ENCODE measurements at places on chromosomes 1 and 21.

GRCh38 chr1:162229549-162229948, 147.1 kb downstream of the SPATA46 start:
- no peak for DNase-seq

GRCh38 chr1:218401998-218402785, 57.1 kb downstream of the TGFB2 start:
- no peak for DNase-seq

DNA sequence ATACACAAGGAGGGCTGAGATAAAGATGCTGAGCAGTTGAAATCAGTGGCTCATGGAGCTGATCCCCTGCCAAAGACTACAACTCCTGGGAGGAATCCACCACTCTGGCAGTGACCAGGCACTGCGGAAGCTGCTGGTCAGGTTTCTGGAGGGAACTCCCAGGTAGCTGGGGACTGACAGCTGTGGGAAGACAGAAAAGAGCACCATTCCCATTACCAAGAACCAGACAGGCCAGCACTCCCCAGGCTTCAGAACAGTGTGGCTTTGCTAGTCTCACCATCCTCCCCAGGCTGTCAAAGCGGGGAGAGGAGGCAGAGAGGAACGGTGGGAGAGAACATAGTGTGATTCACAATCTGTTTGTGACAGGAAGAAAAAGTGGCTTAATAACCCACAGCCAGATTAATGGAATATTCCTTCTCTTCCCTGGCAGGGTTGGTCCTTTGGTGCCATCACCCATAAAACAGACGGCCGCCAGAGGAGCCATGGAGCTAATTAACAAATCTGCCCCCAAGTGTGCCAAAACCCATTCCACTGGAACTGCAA, 92.1 kb downstream of the MAB21L3 start:
- no peak for DNase-seq

DNA sequence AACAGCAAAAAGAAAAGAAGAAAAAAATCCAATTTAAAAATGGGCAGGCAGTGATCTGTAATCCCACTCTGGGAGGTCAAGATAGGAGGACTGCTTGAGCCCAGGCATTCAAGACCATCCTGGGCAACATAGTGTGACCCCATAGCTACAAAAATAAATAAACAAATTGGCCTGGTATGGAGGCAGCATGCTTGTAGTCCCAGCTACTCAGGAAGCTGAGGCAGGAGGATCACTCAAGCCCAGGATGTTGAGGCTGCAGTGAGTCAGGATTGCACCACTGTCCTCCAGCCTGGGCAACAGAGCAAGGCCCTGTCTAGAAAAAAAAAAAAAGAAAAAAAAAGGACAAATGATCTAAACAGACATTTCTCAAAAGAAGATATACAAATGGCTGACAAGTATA, 99.6 kb downstream of the EIF4G3 start:
- no peak for DNase-seq

GRCh38 chr1:65958561-65959350, 166.1 kb downstream of the PDE4B start:
- DNase-seq = no peak

DNA sequence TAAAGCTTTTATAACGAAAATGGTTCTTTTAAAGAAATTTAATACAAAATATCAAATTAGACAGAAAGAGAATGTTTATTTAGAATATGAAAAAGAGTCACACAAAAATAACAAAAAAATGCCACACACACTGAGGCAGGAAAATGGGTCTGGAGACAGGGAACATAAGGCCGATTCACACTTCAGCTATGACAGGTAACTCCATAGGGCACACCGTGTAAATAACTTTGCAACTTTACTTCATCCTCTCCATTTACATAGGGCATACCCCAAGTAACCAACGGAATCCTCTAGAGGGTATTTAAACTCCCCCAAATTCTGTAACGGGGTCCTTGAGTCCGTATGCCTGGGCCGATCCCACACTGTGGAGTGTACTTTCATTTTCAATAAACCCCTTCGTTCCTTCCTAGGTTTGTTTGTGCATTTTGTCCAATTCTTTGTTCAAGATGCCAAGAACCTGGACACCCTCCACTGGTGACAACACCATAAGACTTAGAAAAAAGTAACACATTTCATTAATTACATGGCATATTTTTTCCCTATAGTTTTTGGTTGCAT, 23.1 kb upstream of the PTGS2 start:
- DNase-seq = no peak

DNA sequence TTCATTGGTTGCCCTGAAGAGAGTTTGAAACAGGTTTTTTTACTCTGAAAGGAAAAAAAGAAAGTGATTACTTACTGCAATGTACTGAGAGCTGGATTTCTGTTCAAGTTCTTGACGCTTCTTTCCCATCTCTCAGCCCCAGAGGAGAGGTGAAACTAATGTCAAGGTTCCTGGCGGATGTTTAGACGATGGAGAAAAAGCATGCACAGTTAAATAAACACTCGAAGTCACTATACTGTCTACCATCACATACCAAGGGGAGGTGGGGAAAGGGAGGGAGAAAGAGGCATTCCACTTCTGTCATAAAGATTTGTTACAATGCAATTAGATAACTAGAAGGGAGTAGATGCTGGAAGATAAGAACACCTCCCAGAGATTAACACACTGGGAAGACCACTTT, 177.0 kb upstream of the TNR start:
- DNase-seq = no peak

- DNase-seq = no peak
Observed at GRCh38 chr1:203278885-203279406, 26.4 kb upstream of the BTG2 start.

DNA sequence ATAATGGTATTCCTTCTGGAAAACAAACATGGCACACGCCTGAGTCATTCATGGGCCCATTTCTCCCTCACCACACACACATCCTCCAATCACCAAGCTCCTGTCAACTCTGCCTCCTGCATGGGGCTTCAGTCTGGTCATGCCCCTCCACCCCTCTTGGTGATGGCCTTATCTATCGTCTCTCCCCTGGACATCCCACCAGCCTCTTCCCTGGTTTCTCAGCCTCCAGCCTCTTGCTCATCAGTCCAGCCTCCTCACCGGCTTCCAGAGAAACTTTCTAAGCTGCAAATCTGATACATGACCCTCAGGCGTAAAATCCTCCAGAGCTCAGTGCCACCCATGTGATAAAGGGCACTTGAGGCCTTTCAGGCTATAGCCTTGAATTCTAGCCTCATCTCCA, 243.9 kb downstream of the FOXD2 start:
- DNase-seq = no peak

- DNase-seq = no peak
Observed at GRCh38 chr1:209531549-209531948, 52.0 kb upstream of the CAMK1G start.

DNA sequence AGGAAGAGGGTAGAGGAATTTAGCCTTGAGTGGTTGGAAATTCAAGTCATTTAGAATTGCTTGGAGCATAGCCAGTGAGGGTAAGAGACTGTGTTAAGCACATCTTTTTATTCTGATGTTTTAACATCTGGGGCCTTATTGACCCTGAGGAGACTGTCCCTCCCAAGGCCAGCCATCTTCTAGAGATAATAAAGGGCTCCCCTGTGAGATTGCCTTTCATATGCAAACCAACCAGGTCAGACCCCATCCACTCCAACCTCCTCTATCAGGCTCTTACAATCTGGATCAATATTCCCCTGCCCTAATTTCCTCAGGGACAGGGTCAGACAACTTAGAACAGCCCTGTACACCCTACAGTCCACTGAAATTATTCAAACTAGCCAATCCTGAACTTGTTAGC, 93.8 kb downstream of the ATP1B1 start:
- DNase-seq = no peak

- DNase-seq = no peak
Observed at GRCh38 chr1:29688471-29689365, 452.4 kb downstream of the PTPRU start.

DNA sequence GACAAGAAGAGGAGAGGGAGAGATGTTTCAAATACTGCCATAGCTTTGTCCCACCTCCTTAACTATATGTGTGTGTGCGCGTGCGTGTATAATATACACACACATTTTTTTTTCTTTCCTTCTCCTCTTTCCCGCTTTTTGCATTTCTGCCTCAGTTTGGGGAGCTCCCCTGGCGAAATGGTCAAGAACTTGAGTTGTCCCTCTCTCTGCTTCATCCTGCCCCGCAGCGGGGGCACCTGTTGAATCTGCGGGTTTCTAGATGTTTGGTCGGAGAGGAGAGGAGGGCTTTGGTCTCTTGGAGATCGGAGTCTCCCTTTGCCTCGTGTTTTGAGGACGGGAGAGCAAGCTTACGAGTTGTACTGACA, 504 bp downstream of the SCCPDH start:
- DNase-seq = no peak

DNA sequence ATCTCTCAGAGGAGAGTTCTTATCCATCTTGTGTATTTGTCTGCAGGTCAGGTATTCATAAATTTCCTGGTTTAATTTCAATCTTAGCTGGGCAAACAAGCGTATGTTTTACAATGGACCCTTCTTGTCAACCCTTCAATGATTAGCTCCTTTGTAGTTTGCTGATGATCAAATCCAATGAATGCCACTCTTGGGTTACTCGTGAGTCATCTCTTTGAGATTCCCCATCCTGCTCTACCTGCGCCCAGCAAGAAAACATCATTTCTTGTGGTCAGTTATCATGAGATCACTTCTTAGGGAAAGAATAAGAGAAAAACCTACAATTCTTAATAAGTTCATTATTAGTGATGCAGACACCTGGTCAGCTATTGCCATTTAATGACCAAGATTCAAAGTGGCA, 572.3 kb upstream of the PKN2 start:
- DNase-seq = no peak

DNA sequence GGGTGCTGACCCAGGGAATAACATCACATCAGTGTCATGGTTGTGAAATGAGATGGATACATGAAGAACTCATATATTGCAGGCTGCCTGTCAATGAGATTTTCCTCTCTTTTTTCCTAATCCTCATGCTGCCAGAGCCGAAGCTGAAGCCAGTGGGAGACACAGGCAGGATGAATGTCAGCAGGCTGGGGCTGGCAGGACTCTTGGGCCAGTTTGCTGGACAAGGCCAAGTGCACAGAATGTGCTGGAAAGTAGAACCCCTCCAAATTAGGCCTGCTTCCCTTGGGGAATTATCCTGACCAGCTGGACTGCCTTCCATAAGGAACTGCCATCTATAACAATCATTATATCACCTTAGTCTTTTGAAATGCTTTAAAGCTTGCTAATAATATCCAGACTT, 31.4 kb downstream of the SLC44A3 start:
- no peak for DNase-seq

- DNase-seq = no peak
Observed at GRCh38 chr1:151485685-151486255, 25.4 kb upstream of the CGN start.

- DNase-seq = no peak
Observed at GRCh38 chr1:172669011-172669410, 10.1 kb downstream of the FASLG start.

DNA sequence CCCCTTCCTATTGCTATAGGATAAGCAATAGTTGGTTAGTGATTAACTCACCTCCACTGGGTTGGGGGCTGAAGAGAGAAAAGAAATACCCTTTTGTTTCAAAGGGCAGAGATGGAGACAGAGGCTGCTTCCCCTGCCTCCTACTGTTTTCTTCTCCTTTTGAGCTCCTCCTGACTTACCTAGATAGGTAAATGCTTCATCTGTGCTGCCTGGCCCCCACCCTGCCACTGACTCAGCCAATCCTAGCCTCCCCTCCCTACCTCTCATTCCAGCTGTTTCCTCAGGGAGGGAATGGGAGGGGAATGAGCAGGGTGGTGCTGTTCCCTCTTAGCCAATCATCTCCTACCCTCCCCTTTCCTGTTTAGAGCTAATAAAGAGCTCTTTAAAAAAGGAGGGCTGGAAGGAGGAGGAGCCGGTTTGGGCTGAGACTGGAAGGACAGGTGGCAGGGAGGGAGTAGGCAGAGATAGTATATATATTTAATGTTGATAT, at the start of gene C1orf116:
TSS of gene C1orf116 (minus strand) at position 229 of the 490 bp plus-strand sequence. CDS start 5,158 bp downstream, outside the sequence.
- DNase-seq = no peak

GRCh38 chr1:197394831-197395608, 127.0 kb downstream of the CRB1 start:
- DNase-seq = no peak

DNA sequence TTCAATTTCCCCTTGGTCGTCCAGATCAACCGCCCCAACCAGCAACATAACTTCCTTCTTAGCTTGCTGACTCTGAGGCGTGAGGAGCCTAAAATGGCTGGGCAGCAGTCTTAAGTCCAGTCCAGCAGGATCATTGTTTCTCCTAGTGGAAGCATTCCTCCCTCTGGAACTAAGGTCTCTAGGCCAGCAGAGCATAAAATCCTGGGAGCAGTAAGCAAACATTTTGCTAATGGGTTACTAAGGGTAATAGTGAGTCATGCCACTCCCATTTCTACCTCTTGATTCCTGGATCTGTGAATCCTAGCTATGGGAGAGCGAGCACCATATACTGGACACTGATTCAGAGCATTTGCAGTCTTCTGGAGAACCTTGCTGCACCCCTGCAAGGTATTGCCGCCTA, 59.9 kb downstream of the ADSS2 start:
- no peak for DNase-seq

DNA sequence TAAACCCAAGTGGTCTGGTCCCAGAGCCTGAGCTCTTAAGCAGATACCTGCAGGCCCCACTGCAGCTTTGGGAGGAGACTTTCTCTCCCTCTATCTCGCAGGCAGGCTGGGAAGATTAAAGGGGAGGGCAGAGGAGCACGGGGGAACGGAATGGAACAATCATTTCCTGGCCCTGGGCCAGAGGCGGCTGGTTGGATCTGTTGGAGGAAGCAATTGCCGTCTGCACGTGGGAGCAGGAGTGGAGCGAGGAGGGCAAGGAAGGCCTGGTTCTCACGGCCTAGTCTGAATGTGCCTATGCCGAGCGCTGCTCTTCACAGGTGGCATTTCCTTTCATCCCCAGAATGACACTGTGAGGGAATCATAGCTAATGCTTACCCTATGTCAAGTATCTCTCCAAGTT, 23.7 kb downstream of the NKAIN1 start:
- no peak for DNase-seq

- DNase-seq = no peak
Observed at GRCh38 chr1:104136621-104137020, 386.9 kb downstream of the AMY1C start.

- no peak for DNase-seq
Observed at GRCh38 chr1:245986404-245987218, 520.5 kb downstream of the SMYD3 start.

DNA sequence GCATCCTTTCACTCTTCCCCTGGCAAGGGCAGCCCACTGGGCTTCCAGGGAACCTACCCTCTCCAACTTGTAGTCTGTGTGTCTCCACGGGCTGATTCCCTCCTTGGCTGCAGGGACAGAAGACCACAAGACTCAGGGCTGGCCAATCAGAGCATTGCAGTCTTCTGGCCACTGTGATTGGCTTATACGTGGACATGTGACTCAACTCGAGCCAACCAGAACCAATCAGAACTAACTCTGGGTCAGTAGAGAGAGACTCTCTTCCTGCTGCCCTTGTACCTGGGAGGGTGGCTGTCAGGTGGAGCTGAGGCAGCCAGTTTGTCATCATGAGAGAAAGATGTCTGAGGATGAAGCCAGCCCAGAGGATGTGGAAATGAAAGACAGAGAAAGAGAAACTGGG, 64.0 kb downstream of the DHRS3 start:
- DNase-seq = no peak

- no peak for DNase-seq
Observed at GRCh38 chr1:200099040-200099439, 71.5 kb downstream of the NR5A2 start.

GRCh38 chr1:39917825-39918224, 16.1 kb upstream of the MYCL start:
- no peak for DNase-seq

- no peak for DNase-seq
Observed at GRCh38 chr1:70146488-70146887, 58.9 kb downstream of the LRRC40 start.

GRCh38 chr1:95655321-95656020, 421.5 kb downstream of the RWDD3 start:
- no peak for DNase-seq
